ENCODE measurements at places on chromosomes 2 and 18. TPM values are rescaled to one million over a fixed set of nuclear protein-coding genes. Genes with fewer than 3 reads are reported as not detected.

GRCh38 chr2:137249463-137250130 is 484.3 kb downstream of the THSD7B start:
- DNase-seq, result no peak

GRCh38 chr2:136375017-136375901 is 257.3 kb upstream of the CXCR4 start:
- peak; percentile 65 for DNase-seq

DNA sequence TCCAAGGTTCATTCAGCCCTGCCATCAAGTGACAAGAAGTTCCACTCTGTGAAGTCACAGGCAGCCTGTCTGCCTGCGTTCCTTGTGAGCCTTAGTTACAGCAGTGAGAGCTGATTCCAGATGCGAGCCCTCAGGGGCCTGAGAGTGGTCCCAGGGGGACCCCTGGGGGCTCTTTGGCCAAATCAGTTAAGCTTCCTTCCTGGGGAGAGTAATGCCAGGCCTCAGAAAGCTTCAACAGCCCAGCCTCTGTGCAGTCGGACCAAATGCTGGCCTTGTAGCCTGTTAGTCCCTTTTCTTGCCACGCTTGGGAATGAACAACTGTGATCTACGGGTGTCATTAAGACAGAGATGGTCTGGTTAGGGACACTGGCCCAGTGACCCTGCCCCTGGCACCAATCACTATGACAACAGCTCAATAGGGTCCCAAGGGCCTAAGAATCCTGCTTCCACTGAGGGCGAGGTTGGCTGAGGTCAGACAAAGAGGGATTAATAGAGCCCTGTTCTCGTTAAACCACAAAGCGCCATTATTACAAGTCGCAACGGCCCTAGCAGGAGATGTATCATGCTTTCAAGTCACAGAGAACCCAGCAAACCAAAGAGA is 50.9 kb downstream of the HS1BP3 start:
- no peak for DNase-seq

SPDYA gene
- total RNA-seq, result 1.3 TPM
